ENCODE measurements at places on chromosomes 16 and 17. TPM values are rescaled to one million over a fixed set of nuclear protein-coding genes. Genes with fewer than 3 reads are reported as not detected.
A peak's percentile ranks its signal among the peaks of the same experiment; 100 is the strongest.

Gene MKS1
- total RNA-seq = 23.1 TPM

DNA sequence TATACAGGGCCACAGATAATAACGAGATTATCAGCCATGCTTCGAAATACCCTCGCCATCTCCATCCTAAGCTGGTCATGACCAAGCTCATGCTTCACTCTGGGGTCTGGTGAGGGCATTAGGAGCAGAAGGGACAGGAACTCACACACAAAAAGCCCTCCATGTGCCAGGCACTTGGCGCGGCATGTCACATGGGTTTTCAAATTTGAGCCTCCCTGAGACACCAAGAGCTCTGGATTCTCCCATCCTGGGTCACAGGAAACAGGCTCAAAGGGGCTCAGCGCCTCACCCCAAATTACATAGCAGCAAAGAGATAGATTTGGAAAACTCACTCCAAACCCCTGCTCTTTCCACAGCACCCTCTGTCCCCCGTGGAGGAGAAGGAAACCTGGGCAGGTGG, 239.5 kb downstream of the GSG1L start:
- no peak for DNase-seq

Gene TEX19
- total RNA-seq = 0.09 TPM

- no peak for DNase-seq
Observed at GRCh38 chr17:53942898-53943297, 120.2 kb downstream of the KIF2B start.

DNA sequence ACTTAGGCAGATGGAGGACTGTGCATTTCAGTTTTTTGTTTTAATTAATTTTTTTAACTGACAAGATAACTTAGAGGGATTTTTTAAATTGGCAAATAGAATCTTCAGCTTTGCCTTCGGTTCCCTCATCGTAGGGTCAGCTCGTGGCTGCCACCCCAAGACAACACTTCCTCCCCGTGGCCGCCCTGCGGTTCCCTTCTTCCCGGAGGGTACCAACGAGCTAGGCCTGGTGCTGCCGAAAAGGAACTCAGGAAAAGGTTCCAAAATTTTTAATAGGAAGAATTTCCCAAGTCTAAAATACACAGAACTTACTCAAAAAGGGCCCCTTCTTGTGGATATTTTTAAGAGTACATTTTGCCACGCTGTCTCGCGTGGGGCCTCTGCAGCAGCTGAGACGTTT, 210.4 kb upstream of the CHMP6 start:
- DNase-seq = peak; percentile 73

GRCh38 chr17:59327981-59328290, 3.5 kb upstream of the YPEL2 start:
- DNase-seq = peak; percentile 65

DNA sequence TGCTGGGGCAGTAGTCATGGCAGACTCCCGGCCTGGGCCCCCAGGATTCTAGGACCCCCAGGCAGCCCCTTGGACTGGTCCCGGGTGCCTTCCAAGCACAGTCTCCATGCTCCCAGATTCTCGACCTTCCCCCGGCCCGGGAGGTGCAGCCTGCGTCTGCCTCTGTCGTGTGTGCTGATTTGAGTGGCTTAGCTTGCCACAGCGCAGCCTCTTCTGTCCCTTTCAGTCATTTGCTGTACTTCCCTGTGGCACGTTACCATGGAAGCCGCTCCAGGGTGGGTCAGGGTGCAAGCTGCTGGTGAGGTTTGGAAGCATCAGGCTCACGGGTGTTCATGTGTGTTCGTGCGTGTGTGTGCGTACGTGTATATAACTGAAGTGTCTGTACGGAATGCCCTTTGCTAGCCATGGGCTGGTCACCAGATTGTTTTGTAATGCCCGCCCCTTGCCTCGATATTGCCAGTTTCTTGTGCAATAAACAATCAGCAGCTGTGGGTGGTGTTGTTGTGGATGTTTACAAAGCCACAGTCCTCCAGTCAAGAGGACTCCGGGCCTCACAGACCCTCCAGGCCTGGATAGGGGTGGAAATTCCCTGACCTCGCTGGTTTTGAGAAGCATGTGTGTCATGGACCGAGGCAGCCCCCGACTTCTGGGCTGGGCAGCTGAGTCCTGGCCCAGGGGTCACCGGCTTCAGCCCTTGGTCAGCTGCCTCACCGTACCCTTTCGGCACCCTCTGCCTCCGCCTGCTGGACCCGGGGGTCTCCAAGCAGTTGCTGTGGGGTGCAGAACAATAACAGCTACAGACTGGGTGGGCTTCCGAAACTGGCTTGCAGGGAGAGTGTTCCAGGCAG, 9.7 kb upstream of the CLEC18A start:
- DNase-seq = no peak

- DNase-seq = no peak
Observed at GRCh38 chr16:81635063-81635937, 143.8 kb upstream of the PLCG2 start.

DNA sequence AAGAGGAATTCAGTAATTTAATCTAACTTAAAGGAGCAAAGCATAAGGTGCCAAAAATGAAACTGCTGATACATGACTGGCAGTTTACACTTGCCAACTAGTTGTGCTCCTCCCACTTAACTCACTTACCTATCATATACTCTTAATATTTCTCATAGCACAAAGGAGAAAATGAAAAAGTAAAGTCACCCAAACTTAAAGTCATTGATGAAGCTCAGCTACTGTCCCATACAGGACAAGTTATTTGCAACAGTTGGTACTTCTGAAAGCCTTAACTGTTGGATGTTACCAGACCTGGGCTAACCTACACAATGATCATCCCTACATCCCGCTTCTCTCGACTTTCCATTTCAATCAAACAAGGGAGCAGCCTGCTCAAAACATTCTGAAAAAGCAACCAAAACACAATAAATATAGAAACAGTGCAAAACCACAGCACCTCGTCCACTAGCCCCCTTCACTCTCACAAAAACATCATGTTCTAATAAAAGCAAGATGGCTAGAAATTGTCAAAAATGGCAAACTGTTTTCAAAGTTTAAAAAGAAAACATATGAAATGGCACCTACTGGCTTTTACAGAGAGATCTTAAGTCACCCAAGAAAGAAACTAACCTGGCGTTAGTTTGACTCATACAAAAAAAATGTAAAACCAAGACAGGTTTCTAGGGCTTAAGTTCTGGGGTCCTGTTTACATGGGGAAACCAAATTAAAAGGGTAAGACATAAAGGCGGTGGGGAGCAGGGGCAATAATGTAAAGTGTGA, 868 bp downstream of the MED13 start:
- DNase-seq = peak; percentile 68

- DNase-seq = peak; percentile 89
Observed at GRCh38 chr17:62064791-62065563, at the start of gene MED13. Gene MED13, minus strand, starts transcription at chr17:62065278. Its CDS starts 73 bp downstream, at chr17:62065205.

DNA sequence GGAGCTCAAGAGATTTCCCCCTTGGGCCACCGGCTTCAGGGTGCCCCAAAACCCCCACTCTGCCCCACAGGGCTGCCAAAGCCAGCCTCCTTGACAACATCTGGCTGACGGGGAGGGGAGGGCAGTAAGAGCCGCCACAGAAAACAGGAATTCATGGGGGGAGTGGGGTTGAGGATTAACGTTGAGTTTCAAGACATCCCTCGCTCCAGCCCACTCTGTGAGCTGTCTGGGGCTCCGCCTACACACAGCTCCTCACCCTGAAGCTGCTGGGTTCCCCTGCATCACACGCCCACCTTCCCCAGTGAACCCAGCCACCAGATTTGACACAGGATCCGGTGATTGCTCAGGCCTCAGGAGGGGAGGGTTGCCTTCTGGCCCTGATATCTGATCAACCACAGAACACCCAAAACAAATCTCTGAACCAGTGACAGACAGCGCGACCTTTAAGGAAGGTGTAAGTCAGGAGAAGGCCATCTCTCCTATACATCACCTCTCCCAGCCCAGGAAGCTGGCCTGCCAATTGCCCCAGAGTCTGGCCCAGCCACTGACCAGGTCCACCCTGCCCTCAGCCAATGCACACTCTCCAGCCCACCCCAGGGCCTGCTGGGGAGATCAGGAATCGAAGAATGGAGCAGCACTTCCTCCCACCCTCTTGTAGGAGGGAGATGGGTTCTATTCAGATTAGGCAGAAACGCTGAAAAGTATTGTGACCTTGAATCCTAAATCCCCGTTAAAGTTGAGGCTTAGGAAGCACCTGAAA, 132.1 kb downstream of the CLEC16A start:
- peak; percentile 84 for DNase-seq

GRCh38 chr17:46875849-46876352, 24.5 kb downstream of the WNT9B start:
- no peak for DNase-seq

DNA sequence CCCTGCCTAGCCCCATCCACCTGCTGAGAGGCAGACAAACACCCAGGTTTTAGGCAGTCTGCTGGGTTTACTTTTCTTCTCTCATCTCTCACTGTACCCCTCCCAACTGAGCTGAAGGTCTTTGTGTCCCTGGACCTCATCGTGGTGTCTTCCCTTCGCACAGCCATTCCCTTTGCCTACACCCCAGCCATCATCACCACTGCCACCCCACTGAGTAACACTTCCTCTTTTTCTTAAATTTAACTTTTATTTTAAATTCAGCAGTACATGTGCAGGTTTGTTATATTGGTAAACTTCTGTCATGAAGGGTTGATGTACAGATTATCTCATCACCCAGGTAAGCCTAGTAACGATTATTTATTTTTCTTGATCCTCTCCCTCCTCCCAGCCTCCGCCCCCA, 188.3 kb upstream of the MON1B start:
- no peak for DNase-seq

Gene TSR1
- 97.9 TPM for total RNA-seq

DNA sequence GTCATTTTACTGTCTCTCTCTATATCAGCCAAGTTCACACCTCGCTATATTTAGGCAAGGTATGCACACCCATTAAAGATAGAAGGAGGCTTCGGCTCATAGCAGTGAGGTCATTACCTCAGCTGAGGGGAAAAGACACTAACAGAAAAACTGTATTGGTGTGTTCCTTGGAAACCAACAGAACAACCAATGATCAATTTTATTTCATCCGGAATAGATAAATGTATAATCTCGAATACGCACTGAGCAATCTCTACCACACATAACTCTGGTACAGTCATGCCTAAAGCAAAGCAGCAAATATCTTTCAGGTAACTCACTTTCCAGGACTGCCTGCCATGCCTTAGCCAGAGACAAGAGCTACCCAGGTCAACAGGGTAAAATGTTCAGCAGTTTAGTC, 109.9 kb upstream of the CORO6 start:
- no peak for DNase-seq

DNA sequence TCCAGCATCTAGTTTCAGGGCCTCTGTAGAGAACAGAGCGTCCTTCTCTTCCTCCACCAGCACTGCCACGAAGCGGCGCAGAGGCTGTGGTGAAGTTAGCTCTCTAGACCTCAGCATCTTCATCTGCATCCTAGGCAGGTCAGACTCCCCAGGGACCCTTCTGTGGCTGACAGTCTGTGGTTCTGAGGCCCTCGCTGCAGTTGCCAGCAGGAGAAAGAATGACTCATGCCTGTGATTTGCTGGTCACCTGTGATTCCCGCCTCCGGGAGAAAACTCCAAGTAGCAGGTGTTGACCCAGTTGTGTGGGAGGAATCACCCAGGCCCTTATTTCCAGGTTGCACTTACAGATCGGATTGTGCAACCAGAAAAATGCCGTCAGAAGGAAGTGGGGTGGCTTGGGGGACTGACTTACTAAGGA, 117.3 kb upstream of the CACNG5 start:
- DNase-seq = no peak

Gene KRT40
- not detected for total RNA-seq

DNA sequence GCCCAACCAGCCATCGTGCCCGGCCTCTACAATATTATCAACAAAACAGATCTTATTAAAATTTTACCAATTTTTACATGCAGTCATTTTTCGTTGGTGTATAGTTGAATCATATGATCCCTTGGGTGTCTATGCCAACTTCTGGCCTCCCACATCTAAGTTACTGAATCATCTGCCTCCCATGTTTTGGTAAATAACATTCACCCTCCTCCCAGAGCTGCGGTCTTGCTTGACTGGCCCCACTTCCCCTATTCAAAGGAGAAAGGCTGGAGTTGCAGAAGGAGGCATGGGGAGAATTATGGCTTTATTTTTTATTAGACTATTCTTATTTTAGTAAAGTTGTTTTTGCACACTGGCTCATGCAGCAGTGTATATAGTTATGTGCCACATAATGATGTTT, 18.5 kb upstream of the CCL23 start:
- no peak for DNase-seq

DNA sequence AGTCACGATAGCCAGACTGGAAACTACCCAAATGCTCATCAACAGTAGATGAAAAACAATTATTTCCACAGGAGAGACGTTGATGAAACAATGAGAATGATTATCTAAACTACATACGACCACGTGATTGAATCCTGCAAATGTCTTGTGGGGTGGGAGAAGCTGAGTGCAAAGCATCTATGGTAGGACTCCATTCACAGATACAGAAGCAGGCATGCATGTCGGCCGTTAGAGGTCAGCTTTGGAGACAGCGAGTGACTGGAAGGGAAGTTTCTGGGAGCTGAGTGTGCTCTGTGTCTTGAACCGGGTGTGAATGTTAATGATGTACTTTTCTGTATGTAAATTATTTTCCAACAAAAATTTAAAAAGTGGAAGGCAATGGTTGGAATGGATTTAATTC, 71.5 kb upstream of the DNAJA2 start:
- DNase-seq = no peak

- DNase-seq = no peak
Observed at GRCh38 chr17:80986816-80987475, 4.7 kb upstream of the CHMP6 start.

DNA sequence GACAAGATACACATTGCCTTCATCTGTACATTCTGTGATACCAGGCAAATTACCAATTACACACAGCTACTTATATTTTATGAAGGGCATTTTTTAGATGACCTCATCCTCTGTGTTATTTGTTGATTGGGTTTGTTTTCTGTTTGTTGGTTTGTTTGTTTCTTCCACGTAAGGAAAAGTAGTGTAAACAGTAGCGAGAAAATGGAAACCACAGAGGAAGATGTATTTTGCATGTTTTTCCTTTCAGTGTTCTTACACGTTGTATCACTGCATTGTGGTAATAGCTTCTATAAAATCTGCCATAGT, 12.9 kb downstream of the C17orf58 start:
- no peak for DNase-seq

DNA sequence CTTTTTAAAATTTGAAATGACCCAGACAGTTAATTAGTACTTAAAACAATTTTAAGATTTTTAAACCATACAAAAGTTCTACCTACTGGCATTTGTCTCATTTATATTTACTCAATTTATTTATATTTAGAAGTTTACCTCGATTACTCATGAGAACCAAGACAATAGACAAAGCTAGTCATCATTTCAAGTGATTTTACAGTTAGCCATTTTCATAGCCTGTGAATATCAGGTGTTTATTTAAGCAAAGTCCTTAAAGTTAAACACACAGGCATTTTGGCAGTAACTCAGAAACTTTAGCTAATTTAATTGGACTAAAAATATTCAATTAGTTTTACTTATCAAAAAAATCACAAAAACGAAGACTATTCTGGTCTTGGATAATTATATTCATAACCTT, 101.6 kb upstream of the KIF2B start:
- DNase-seq = no peak

Gene ATP2C2
- not detected for total RNA-seq

Gene IRX6
- total RNA-seq = not detected

DNA sequence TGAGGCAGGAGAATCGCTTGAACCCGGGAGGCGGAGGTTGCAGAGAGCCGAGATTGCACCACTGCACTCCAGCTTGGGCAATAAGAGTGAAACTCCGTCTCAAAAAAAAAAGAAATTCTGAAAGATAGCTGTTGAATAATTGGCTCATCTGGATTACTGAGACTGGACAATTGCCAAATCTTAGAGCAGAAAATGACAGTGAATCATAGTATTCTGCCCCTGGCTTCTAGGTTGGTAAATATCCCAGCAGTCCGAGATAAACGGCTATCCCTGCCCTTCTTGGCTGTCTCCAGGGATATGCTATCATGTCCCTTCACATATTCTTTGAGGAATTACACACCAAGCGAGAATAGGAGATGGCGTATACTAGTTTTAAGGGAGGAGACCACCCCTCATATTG, 35.5 kb upstream of the METTL16 start:
- DNase-seq = no peak

Data from activated CD4-positive, alpha-beta T cell treated with anti-CD3 and anti-CD28 coated beads, Interleukin-2, amount 10 ng/mL, durations not matched to agents 24 days and 14 days (primary cell).